ENCODE measurements at places on chromosomes 6 and 20. TPM values are rescaled to one million over a fixed set of nuclear protein-coding genes. Genes with fewer than 3 reads are reported as not detected.

- DNase-seq, result peak; percentile 40
- no peaks in the 10 kb centered on the region for H3K36me3 ChIP-seq
- no peak overlapping the region for H3K27ac ChIP-seq
- no peaks in the 10 kb centered on the region for H3K4me1 ChIP-seq
- no peaks in the 10 kb centered on the region for H3K27me3 ChIP-seq
Measured at GRCh38 chr20:14948416-14948815, 611.0 kb upstream of the FLRT3 start.

DNA sequence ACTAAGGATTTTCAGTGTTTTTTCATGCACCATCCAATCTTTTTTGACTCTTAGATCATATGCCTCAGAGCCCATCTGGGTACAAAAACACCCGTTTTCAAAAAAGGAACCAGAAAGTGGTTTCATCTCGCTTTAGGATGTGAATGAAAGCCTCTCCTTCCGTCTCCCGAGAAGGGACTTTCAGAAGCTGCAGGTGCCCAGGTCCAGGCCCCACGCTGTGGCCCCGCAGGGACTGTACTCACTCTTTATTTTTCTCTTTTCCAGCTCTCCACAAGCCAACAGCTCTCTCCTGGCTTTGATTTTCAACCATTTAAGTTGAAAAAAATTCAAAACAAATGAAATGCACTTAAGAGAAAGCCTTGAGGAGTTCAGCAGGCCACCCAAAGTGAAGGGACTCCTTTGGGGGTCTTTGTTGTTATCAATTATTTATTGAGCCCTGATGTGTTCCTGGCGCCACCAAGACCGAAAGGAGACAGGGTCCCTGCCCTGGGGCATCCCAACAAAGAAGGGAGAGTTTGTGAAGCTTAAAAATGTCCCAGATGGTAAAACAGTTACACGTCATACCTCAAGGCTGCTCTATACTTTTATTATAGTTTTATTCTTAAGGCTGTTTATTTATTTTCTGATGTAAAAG lies 467.3 kb downstream of the PREX1 start:
- no peak overlapping the region for H3K4me3 ChIP-seq
- no peaks in the 10 kb centered on the region for H3K36me3 ChIP-seq
- H3K27me3 ChIP-seq, result no peaks in the 10 kb centered on the region
- DNase-seq, result no peak
- no peak overlapping the region for H3K27ac ChIP-seq

DNA sequence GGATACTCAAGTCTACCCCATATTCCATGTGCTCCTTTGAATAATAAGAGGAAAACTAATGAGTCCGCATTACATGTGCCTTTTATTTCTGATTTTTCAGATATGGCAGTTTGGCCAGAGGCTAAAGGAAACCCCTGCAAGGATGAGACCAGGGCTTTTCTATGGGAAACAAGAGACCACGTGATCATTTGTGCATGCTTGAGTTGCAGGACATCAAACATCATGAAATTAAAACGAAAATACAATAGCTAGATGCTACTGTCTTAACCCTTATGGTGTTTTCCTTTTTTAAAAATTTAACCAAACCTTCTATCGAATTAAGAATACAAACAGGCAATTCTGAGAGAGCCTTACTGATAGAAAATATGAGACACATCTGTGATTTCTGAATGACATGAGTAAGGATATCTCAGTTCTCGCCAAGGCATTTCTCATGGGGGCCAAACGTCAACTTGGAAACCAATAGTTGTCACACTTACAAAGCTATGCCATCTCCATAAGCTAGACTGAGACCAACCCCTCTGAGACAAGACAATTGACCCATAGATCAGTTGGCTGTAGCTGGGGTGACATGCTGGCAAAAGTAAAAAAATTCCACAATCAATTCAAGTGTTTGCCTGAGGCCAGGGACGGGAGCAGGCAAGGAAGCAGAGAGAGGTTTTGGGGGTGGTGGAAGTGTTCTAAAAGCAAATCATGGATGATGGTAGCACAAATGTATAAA lies 52.8 kb downstream of the RIPOR2 start:
- H3K27ac ChIP-seq, result no peak overlapping the region

Gene FAM184A
- total RNA-seq, result 24.3 TPM

Gene ZNF341
- total RNA-seq, result 7.0 TPM

Data from testis (tissue), 5 donors.